G401 (cell line): ENCODE measurements at places on chromosomes 4 and X. TPM values are rescaled to one million over a fixed set of nuclear protein-coding genes. Genes with fewer than 3 reads are reported as not detected.

- DNase-seq, result no peak
Observed at GRCh38 chr4:54941994-54942552, 183.3 kb downstream of the KDR start.

DNA sequence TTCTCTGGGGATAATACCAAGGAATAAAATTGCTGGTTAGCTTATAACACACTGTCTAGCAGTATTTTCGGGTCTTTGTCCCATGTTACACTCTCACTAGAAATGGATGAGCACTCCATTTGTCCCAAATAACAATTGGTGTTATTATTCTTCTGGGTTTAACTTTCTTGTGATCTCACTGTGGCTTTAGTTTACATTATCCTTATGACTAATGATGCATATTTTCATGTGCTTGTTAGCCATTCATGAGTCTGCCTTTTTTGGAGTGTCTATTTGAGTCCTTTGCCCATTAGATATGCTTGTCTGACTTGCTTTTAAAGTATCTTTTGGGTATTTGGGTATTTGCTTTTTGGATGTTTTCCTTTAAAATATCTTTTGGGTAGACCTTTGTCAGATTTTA, 372.9 kb upstream of the TENM3 start:
- no peak for DNase-seq

DNA sequence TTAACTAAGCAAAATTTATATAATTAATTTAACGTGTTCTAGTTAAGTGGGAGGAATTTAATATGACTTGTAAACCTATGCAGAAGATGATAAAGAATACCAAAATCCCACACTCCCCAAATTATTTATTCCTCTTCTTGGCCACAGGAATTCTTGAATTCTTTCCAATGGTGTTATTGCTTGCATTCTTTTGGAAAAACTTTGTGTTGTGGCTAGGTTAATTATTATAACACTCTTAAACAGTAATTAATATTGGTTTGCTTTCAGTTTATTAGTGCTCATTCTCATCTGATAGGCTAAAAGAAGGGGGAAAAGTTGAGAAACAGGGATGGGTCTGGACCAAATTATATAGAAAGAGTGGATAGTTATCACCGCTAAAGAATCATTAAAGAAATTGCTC, 141.5 kb upstream of the PABPC4L start:
- DNase-seq, result no peak

Gene SERTM2
- not detected in 2 replicates for total RNA-seq

Gene GPR78
- total RNA-seq, result not detected in 2 replicates
